Stimulated activated CD4-positive, alpha-beta T cell treated with anti-CD3 and anti-CD28 coated beads, TNF-alpha, amount 100 ng/mL, for 4 hours (primary cell): ENCODE measurements at places on chromosomes 6 and 20.

DNA sequence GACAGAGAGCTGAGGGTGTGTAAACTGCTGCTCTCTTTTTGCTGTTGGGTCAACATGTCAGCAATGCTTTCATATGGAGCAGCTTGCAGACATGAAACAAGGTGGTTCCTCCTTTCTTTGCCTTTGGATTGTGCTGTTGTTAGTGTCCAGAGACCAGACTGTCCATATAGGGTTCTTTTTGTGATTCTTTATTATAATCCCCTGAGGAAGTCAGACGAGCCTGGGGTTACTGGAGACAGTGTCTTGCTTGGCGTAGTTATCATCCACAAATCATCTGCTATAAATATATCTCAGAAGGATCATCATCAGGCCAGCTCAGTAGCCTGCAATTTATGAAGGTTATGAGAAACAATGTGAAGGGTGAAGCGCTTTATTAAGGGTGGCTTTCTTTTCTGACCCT, 2.3 kb upstream of the ADGRB3 start:
- no peak for DNase-seq

DNA sequence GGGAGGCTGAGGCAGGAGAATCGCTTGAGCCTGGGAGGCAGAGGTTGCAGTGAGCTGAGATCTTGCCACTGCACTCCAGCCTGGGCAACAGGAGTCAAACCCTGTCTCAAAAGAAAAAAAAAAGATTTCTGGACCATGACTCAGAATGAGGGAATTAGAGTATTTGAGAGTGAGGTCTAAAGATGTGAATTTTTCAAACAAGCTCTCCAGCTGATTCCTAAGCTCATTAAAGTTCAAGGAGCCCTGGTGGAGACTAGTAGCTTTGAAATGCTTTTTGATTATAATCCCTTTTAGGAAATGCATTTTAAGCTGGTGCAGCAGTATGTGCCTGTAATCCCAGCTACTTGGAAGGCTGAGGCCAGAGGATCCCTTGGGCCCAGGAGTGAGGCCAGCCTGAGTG, 21.8 kb upstream of the SRF start:
- DNase-seq, result no peak

GRCh38 chr6:116847227-116847626, 18.3 kb upstream of the GPRC6A start:
- DNase-seq, result no peak

DNA sequence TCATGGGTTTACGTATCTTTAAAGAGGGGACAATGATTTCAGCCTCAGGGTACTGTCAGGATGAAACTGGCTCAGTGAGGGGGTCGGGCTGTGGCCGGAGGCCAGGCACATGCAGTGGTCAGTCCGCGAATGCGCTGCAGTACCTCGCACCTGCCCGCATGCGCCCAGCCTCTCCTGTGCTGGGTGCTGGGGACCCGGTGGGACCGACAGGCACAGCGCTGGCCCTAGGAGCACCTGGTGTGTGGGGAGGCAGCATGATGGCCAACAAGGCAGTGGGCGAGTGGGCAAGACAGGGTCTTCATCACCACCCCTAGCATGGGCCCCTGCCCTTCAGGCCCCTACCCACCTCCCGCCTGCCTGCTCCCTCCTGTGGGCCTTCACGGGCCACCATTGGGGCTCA, 970 bp upstream of the CABLES2 start:
- DNase-seq, result no peak

DNA sequence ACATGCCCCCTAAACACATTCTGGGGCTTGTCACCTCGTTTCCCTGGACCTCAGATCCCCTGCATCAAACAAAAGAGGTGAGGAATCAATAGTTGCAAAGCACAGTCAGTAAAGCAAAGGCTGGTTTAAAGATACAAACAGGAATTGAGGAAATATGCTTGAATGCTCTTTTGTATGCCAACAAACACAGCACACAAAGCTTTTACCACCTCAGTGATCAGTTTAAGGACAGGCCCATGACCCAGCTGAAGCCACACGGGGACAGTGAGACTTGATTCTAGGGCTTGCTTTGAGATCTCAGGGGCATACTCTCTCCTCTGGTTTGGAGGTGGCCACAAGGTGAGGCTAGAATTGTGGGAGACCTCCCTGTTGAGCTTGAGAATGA, 182.9 kb upstream of the CST7 start:
- DNase-seq, result no peak

GRCh38 chr6:135382182-135382628, 115.3 kb downstream of the AHI1 start:
- no peak for DNase-seq

DNA sequence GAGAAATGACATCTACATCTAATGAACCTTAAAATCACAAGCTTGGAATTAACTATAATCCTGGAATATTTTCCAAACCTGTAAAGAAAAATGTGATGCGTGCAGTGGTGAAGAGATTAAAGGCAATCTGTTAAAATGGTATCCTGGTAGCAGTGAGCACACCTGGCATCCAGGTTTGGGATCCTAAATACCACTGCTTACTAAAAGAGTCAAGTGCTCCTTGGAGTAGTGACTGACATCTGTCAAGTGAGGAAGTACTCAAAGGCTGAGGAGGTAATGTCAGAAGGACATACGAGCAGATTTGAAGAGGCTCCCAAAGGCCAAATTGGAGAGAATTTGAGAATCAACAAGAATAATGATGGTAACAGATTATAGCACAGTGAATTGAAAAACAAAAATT, 32.8 kb downstream of the PCMT1 start:
- DNase-seq, result no peak

- DNase-seq, result no peak
Observed at GRCh38 chr6:120096696-120097260, 747.2 kb upstream of the MAN1A1 start.

- no peak for DNase-seq
Observed at GRCh38 chr6:47197682-47198640, 111.7 kb downstream of the TNFRSF21 start.

DNA sequence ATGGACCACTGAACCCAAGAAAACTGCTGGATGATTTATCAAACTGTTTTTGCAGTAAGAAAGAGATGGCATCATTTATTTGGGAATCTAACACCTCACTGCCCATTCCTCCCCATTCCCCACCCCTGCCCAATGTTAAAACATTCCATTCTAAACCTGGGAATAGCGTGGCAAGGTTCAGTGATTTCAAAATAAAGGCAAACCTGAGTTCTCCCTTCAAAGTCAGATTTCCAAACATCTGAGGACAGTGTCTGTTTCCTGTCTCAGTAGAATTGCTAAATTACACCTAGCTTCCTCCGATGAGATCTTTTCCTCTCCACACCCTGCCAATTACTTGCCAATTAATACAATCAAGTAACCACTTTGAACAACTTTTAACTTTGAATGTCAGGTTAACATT, 127.4 kb upstream of the ARMC2 start:
- DNase-seq, result no peak

GRCh38 chr6:103036846-103037245, 1643.3 kb downstream of the GRIK2 start:
- DNase-seq, result no peak

- no peak for DNase-seq
Observed at GRCh38 chr20:13348311-13349234, 127.5 kb downstream of the ISM1 start.

- DNase-seq, result no peak
Observed at GRCh38 chr6:5442916-5443315, 181.6 kb downstream of the FARS2 start.

DNA sequence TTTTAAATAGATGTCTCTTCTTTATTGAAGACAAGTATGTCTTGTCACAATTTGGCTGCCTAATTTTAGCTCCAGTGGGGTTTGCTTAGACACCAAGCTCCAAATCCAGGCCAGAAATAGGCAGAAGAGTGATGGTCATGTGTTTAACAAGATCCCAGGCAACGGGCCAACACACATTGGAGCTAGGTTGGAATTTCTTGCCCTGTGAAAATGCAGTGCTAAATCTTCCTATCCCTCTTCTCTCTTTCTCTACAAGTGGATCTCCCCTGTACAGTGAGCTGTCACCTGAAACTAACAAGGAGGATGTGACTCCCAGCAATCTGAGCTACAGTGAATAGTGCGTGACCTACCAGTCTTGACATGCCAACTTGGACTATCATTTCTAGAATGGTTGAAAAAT, 65.3 kb upstream of the VGLL2 start:
- DNase-seq, result no peak

DNA sequence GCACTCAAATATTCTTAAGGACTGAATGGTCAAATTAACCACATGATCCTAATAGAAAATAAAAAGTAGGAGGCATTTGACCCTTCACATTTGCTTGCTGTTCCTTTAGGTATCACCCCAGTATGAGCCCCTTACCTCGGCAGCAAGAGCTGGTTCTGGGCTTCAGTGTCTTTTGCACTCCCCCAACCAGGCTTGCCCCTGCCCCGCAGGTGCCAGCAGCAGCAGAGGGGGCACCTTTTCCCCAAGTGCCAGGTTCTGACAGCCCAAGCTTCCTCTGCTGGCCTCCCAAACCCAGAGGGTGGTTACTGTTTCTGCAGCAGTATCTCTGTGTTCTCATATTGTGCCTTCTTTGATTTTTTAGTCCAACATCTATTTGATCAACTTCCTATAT, 23.2 kb downstream of the UBE2V1 start:
- DNase-seq, result no peak

DNA sequence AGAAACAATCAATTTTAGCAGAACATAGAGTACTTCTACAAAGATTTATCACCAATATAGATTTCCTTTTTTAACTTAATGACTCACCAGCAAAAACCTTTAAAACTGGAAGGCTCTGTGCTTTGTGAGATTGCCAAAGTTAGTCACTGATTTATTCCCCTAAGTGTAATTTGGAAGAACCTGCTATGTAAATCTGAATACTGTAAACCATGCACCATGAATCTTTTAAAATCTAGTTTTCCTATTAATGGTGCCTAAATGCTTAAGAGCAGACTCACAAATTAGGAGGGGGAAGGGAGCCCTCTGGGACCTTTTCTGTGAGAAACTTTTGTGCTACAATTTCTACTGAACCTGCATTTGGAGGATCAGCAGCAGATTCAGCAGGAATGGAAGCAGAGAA, 57.8 kb upstream of the PNRC1 start:
- DNase-seq, result no peak

DNA sequence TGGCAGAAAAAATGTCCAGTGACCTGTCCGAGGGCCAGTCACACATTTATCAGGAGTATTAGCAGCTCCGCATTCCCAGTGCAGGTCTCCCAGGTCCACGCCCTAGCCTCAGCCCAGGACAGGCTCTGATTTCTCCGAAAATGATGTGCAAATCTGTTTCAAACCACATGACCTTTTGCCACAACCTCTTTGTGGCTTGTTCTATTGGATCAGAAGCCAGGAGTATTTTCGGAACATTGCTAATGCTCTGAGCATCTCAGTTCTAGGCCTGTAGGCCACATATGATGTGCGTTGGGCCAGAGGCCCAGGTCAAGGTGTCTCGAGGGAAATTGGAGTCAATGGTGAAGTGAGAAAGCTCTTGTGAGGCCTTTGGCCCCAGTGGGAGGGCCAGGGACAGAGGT, 40.4 kb downstream of the SNX5 start:
- DNase-seq, result no peak

GRCh38 chr6:36671687-36672375, 6.7 kb upstream of the CDKN1A start:
- no peak for DNase-seq

- DNase-seq, result no peak
Observed at GRCh38 chr20:58880994-58881752, 28.7 kb downstream of the GNAS start.

DNA sequence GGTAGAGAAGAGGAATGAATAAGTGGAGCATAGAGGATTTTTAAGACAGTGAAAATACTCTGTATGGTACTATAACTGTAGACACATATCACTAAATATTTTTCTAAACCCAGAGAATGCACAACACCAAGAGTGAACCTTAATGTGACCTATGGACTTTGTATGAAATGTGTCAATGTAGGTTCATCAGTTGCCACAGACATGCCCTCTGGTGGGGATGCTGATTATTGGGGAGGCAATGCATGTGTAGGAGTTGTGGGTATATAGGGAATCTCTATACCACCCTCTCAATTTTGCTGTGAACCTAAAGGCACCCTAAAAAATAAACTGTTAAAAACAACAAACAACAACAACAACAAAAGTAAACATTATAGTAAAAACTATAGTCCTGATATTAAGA, 293.7 kb downstream of the RNF144B start:
- DNase-seq, result no peak

DNA sequence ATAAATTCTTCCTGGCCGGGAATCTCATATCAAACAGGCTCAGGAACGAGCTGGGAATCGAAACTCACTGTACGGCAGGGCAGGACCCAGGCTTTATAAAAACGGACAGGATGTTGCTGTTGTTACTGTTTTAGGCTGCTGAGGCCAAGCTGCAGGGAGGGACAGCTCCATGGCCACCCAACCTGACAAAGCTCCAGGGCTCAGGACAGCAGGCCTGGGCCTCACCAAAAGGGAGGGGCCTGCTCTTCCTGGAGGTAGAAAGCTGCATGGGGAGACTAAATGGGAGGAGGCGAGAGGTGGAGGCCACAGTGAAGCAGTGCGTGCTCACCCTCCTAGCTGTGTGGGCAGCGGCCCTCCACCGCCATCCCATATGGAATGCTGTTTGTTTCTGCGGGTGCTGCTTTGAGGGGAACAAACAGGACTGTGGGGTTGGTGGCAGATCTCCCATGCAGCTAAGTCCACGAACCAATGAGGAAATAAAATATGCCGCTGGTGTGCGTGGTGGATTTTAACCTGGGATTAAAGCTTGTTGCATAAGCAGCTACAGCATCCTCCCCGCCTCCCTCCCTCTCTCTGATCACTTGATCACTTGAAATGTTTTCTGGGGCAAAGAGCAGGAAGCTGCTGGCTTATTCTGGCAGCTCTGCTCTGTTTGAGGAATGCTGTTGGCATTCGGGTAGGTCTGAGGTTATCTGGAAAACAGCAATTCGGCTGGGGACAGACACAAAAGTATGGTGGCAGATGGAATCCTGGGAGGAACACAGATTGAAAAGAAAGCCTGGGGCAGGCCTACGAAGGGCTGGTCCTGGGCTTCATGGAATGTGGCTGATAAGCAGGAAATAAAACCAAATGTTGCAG, 2.4 kb upstream of the ZMYND8 start:
- DNase-seq, result no peak

- no peak for DNase-seq
Observed at GRCh38 chr6:126054258-126054702, 67.9 kb downstream of the TRMT11 start.

DNA sequence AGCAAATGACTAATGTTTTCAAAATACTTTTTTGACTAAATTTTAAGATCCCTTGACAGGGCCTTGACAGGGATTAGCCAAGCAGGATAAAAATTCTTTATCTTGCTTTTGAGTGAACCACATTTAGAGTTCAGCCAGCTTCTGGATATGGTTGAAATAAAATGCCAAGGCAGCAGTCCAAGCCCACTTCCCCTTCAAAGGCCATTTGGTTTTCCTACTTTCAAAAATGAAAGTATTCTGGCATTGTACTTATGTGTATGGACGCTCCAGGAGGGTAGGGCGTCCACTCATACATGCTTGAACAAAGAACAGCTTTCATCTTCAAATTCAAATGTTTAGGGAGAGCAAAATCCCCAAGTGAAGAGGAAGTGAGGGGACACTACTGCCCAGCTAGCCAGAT, 82.3 kb upstream of the BCLAF1 start:
- DNase-seq, result no peak

- DNase-seq, result no peak
Observed at GRCh38 chr6:64121011-64121565, 485.5 kb downstream of the PHF3 start.

- DNase-seq, result no peak
Observed at GRCh38 chr6:122130026-122130348, 269.5 kb upstream of the HSF2 start.
